Activated naive CD4-positive, alpha-beta T cell treated with anti-CD3 and anti-CD28 coated beads for 36 hours (primary cell): ENCODE measurements at places on chromosomes 4 and X. TPM values are rescaled to one million over a fixed set of nuclear protein-coding genes. Genes with fewer than 3 reads are reported as not detected.

DNA sequence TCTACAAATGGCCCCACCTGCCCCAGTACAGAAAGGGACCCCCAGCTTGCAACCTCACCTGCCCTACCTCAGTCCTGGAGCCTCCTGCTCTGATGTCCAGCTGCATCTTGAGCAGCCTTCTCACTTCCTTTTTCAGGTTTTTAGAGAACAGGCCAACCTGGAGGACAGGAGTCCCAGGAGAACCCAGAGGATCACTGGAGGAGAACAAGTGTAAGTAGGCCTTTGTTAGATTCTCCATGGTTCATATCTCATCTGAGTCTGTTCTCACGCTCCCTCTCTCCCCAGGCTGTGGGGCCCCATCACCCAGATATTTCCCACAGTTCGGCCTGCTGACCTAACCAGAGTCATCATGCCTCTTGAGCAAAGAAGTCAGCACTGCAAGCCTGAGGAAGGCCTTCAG is 3.6 kb downstream of the MAGEA11 start:
- no peak for DNase-seq

- DNase-seq: peak; percentile 9
Measured at GRCh38 chr4:143406523-143406922, 69.8 kb downstream of the GAB1 start.

GRCh38 chr4:5566991-5567390 is 141.4 kb downstream of the EVC2 start:
- no peak for DNase-seq

The CLDN22 gene
- total RNA-seq: not detected

The DMP1 gene
- total RNA-seq: not detected

DNA sequence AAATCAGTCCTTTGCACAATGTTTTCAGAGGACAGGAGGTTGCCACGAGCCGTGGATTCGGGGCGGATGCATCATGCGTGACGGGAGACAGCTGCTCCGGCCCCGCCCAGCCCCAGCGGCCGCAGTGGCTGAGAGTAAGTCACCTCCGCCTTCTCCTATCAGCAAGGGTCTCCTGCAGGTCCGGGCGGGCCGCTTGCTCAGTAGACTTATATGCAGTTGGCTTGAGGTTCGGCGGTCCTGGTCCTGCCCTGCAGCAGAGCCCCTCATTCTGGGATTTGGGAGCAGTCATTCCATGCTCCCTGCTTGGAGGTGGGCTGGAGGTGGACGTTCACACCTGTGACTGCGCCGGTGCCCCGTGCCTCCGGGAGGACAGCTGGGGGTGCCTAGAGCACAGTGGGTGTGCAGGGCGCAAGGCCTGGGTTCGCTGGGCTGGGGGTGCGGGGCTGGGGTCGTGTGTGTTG is 86.3 kb upstream of the ADRA2C start:
- DNase-seq: no peak

DNA sequence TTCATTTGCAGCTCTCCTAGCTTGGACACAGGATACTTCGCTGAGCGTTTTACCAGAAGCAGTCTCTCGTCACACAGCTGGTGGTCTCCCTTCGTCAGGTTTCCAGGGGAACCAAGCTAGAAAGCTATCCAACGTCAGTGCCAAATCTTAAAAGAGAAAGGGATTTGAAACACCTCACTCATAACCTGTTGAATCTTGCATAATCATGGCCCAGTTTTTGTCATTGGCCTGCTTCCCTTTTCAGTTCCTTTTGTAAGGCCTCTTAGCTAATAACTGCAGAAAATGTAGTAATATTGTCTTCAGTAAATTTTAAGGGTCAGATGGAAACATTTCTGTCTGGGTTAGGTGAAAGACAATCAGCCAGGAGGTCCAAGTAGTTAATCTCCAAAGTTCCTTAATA is 22.0 kb downstream of the RAB39B start:
- no peak for DNase-seq

DNA sequence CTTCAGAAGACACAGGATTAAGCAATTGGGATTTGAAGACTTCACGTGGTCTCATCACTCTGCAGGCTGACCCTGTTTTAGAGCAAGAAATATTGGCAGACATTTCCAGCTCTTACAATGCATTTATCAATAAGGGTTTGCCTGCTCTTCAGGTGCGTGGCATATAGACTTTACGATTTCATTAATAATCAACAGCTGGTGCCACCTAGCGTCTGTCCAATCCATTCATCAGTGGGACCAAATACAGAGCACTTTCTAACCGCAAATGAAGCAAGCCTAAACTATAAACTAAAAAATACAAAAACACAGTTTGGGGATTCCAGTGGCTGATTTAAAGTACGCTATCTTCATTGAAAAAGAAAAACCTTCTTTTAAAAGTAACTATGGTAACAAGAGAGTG is 125.4 kb upstream of the DMD start:
- DNase-seq: no peak

DNA sequence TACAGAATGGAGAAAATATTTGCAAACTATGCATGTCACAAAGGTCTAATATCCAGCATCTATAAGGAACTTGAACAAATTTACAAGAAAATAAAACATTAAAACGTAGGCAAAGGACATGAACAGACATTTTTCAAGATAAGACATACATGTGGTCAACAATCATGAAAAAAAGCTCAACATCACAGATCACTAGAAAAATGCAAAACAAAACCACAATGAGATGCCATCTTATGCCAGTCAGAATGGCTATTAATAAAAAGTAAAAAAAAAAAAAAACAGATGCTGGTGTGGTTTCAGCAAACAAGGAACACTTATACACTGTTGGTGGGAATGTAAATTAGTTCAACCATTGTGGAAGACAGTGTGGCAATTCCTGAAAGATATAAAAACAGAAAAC is 75.8 kb upstream of the IL13RA2 start:
- no peak for DNase-seq

DNA sequence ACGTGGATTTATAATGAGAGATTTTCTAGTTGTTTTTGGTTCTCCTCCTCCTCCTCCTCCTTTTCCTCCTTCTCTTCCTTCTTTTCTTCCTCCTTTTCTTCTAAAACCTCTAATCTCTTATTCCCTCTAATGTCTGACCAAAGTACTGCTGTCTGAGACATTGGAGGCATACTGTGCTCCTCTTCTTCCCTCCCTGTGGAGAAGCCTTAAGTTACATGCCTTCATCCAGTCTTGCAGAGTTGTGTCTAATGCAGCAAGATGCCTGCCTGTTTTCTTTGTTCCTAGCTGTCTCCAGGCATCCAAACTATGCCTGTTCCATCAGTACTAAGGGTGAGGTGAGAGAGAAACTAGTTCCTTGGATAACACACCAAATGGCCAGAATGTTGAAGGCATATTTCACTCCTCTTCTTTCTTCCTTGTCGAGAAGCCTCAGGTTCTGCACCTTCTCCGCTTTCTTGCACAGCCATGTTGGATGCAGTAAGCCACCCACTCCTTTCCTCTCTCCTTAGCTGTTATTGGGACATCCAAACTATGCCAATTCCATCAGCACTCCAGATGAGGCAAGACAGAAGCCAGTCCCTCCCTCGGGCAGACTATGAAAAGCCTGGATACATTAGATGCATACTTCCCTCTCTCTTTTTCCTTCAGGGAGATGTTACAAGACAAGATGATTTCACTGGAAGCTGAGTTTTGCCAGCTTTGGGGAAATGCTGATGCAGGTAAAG is 285.7 kb upstream of the TRAM1L1 start:
- no peak for DNase-seq

The CYP4V2 gene
- 3.3 TPM for total RNA-seq

DNA sequence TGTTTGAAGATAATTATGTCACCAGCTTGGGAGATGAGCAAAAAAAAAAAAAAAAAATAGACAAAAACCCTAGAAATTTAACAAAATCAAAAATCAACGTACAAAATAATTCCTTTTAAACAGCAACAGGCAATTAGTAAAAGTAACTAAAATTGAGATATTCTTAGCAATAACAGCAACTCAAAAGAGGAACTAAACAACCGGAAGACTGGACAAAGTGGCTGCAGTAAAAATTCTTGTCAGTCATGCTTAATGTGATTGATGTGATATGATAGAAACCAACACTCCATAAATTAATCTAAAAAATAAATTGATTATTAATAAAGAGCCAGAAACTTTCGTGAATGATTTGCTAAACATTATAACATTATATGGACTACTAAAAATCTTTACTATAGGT is 1534.6 kb upstream of the AGA start:
- no peak for DNase-seq

GRCh38 chr4:11073621-11074051 is 355.1 kb downstream of the HS3ST1 start:
- no peak for DNase-seq

DNA sequence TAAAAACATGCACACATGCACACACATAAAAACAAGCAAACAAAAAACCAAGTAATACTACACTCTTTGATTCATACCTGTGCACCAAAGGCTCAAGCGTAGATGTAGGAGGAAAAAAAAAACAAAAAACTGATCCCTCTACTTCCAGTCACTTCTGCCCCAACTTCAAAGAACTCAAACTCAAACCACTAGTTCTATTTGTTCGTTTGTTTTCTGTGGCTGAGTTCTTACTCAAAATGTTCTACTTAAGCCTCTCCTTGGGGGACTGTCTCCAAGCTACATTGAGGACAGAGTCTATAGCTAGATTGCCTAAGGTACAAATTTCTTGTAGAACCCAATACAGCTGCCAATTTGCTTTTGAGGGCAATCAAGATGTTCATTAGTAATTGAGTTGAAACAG is 171.0 kb upstream of the ATOH1 start:
- no peak for DNase-seq

GRCh38 chrX:54358424-54359211 is 772 bp upstream of the WNK3 start:
- DNase-seq: peak; percentile 51

The DAPP1 gene
- total RNA-seq: 25.8 TPM

DNA sequence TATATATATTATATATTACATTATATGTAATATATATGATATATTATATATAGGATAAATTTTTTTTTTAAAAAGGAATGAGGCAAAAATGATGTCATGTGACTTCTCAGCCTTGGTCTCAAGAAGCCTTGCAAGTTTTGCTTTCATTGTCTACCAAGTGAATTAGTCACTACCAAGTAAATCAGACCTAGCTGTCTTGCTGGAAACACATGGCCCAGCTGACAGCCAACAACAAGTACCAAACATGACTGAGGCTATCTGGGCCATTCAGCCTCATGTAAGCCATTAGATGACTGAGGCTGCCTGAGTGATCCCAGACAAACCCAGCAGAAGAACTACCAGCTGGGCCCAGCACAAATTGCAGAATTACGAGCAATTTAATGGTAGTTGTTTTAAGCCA is 44.9 kb downstream of the HAND2 start:
- peak; percentile 10 for DNase-seq

- DNase-seq: no peak
Measured at GRCh38 chr4:152462047-152462446, 73.8 kb downstream of the FBXW7 start.

DNA sequence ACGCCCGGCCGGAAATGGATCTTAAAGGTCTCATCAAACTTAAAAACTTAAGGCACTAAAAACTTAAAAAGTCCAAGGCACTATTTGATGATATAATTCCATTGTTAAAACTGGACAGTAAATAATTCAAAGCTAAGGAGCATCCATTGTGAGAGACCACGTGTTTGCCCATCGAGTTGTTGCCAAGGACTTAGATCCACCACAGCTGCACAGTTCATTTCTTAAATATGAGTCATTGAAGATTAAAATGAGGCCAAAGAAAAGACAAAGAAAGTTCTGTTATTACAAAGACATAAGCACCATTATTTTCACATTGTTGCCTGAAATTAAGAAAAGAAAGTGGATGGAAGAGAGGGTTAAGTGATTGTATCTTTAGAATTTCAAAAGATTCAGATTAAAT is 411.5 kb upstream of the FTHL17 start:
- no peak for DNase-seq

- DNase-seq: no peak
Measured at GRCh38 chr4:113979905-113980615, 613 bp upstream of the ARSJ start.

The SRD5A3 gene
- total RNA-seq: 22.3 TPM

DNA sequence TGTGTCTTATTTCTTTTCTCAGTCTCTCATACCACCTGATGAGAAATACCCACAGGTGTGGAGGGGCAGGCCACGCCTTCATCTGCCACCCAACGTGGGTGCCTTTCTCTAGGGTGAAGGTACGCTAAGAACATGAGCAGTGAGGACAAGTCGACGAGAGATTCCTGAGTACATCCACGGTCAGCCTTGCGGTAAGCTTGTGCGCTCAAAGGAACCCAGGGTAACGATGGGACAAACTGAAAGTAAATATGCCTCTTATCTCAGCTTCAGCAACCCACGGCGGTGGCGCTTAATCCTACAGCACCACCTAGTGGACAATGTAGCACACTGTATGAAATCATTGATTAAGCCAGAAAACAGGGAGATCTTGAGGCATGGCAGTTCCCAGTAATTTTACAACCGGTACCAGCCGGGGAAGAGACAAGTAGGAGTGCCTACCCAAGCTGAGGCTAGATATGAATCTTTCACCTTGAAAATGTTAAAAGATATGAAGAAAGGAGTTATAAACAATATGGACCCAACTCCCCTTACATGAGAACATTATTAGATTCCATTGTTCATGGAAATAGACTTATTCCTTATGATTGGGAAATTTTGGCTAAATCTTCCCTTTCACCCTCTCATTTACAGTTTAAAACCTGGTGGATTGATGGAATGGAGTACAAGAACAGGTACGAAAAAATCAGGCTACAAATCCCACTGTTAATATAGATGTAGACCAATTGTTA is 63.0 kb downstream of the ZNF732 start:
- peak; percentile 79 for DNase-seq
